ENCODE measurements at places on chromosomes 7 and 10.

DNA sequence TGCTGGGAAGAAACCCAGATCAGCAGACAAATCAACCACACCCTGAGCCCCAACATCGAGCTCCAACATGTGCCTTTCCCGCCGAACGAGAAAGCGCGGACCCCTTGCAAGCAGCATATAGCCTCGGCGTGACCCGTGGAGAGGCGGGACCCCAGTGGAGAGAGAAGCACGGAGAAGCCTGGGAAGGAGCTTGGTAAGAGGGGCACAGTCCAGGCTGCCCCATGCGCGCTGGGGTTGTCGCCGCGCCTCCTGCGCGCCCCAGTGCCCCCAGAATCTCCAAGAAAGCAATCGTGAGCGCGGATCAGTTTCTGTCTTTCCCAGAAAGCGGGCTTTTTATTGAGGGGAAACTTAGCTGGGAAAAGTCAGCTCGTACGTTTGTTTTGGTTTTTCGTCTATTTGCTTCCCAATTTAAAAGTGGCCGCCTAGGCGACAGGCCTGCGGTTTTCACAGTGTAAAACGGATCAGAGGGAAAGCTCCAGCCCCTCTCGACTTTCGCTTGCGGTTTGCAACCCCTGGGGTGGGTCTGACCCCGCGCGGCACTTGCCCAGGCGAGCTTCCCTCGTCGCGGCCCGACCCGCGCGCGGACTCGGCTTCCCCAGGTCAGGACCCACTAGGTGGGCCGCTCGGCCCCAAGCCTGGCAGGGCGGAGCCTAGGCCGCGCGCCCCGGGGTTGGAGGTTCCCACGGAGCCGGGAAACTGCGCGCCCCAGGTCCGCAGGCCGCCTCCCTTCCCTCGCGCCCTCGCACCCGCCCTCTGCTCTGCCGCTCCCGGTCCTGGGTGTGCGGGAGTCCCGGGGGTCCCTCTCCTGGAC is 31.1 kb downstream of the SKIDA1 start:
- no peak for DNase-seq

DNA sequence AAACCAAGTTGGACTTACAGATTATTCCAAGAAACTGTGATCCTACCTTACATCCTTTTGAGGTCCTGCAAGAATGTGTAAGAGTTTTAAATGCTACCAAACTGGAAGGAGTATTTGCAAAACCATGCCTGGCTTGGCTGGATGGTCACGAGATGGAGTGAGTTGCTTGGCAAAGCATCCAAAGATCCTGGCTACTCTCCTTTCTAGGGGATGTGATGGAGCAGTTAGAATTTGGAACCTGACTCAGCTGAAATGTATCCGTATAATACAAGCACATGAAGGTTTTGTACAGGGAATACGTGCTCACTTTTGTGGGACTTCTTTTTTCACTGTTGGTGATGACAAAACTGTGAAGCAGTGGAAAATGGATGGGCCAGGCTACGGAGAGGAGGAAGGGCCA is 13.3 kb upstream of the SYPL1 start:
- no peak for DNase-seq

GRCh38 chr7:87154569-87154968 is 2.3 kb downstream of the DMTF1 start:
- DNase-seq: no peak

GRCh38 chr10:100670828-100671479 is 74.4 kb upstream of the PAX2 start:
- DNase-seq: peak; percentile 65

GRCh38 chr10:110901954-110902819 is 16.8 kb downstream of the BBIP1 start:
- no peak for DNase-seq
